ENCODE measurements at places on chromosomes 11 and 22. TPM values are rescaled to one million over a fixed set of nuclear protein-coding genes. Genes with fewer than 3 reads are reported as not detected.

Gene TIMM10
- 105 TPM for total RNA-seq

Gene MYOD1
- total RNA-seq, result not detected

Gene PLAAT2
- total RNA-seq, result 0.39 TPM

DNA sequence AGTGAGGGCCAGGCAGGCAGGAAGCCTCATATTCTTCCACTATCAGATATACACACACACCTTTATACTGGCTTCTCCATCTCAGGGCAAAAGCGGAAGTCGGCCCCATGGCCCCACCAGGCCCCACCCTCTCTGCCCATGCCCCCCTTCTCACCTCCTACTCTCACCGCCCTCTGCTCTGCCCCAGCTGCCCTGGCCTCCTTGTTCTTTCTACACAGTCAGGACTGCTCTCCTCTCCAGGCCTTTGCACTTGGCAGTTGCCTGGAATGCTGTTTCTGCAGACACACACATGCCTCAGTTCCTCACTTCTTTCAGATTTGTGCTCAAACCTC is 25.3 kb downstream of the OTOG start:
- H3K27me3 ChIP-seq, result peaks cover 23% of the 10 kb centered on the region
- no peaks in the 10 kb centered on the region for H3K4me1 ChIP-seq
- no peak overlapping the region for H3K4me3 ChIP-seq

- H3K27me3 ChIP-seq, result peaks cover 12% of the 10 kb centered on the region
- no peak overlapping the region for H3K4me3 ChIP-seq
- H3K36me3 ChIP-seq, result no peaks in the 10 kb centered on the region
- H3K27ac ChIP-seq, result no peak overlapping the region
- H3K4me1 ChIP-seq, result no peaks in the 10 kb centered on the region
Observed at GRCh38 chr22:44913198-44913983, 96.4 kb downstream of the PHF21B start.

DNA sequence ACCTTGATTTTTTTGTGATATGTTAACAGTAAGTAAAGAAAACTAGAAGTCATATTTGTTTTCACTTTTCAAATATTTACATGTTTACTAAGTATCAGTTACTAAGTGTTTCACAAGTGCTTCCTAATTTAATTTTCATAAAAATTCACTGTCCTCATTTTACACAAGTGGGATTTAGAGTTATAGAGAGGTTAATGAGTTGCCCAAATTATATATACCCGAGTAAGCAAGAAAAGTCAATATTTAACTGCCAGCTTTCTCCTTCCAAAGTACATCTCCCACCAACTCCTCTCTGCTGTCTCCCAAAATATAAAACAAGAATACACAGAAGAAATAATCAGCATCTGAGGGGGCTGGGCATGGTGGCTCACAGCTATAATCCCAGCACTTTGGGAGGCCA is 896.7 kb upstream of the ANO3 start:
- H3K27me3 ChIP-seq, result no peaks in the 10 kb centered on the region
- no peak overlapping the region for H3K27ac ChIP-seq
- no peaks in the 10 kb centered on the region for H3K4me1 ChIP-seq
- no peak for DNase-seq

GRCh38 chr11:126332221-126332711 is 23.2 kb upstream of the ST3GAL4 start:
- peaks cover 15% of the 10 kb centered on the region for H3K4me1 ChIP-seq
- no peak overlapping the region for H3K27ac ChIP-seq
- H3K36me3 ChIP-seq, result no peaks in the 10 kb centered on the region
- H3K4me3 ChIP-seq, result no peak overlapping the region
- no peaks in the 10 kb centered on the region for H3K27me3 ChIP-seq

DNA sequence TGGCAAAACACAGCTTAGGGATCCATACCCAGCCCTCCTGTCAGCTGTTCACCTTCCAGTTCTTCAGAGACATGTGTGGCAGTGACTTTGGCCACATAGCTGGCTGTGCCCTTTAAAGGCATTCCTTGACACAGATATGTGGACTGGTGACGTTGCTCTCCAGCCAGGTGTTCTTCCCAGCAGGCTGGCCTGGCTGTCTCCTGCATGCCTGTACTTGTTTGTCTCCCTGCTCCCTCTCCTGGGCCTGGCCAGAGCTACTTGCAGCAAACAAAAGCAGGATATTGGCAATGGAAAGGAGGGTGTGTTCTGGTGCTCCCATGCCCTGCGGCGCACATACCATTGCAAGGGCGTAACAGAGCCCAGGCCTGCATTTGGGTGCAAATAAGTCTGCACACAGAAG is 38.3 kb downstream of the PIK3IP1 start:
- H3K36me3 ChIP-seq, result peaks cover 34% of the 10 kb centered on the region
- no peak overlapping the region for H3K27ac ChIP-seq
- H3K27me3 ChIP-seq, result no peaks in the 10 kb centered on the region
- no peak overlapping the region for H3K4me3 ChIP-seq
- peaks cover 7% of the 10 kb centered on the region for H3K4me1 ChIP-seq

DNA sequence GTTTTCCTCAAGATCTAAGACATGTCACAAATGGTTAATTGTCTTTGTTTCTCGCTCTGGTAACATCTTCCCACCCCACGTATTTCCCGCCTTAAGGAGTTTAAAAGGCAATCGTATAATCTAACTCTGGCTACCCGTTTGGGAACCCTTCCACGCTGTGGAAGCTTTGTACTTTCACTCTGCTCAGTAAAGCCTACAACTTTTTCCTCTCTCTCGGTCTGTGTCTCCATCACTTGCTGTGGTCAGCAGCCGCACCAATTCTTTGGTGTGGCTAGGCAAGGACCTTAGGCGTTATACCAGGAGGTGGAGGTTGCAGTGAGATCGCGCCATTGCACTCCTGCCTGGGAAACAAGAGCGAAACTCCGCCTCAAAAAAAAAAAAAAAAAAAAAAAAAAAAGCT is 1430.1 kb downstream of the LRRC4C start:
- DNase-seq, result no peak
- no peak overlapping the region for H3K4me3 ChIP-seq
- no peaks in the 10 kb centered on the region for H3K27me3 ChIP-seq
- H3K4me1 ChIP-seq, result no peaks in the 10 kb centered on the region

Measured in SJSA1 (cell line).